ENCODE measurements at places on chromosomes 11 and 22. TPM values are rescaled to one million over a fixed set of nuclear protein-coding genes. Genes with fewer than 3 reads are reported as not detected.

Gene RPS6KA4
- total RNA-seq = 17.7 TPM

Gene ZBTB16
- 36.0 TPM for total RNA-seq

- DNase-seq = no peak
These were observed 714.7 kb downstream of the BRD1 start for GRCh38 chr22:49112661-49113626.

DNA sequence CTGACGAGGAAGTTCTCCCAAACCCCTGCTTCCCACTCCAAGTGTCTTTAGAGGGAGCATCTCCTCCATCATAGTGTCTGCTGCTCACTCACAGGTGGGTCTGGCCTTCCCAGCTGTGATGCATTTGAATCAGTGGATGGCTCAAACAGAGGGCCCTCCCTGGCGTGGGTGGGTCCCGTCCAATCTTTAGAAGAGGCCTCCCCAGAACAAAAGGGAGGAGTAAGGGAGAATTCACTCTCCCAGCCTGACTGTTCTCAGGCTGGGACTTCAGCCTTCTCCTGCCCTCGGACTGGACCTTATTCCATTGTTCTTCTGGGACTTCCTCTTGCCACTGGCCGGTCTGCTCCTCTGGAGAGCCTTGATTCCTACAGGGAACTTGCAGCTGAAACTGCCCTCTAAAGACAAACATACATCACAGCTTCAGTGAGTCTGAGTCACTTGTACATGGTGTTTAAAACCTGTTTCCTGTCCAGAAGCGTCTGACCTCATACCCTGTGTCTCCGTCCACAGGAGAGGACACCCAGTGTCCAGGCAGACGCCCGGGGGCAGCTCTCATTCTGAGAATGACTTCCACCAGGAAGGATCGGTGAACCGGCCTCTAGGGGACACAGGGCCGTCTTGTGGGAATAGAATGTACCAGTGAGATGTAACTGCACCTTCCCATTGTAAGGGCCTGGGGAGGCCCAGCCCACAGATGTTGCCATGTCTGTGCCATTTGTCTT lies 234.7 kb downstream of the BRD1 start:
- DNase-seq = no peak

DNA sequence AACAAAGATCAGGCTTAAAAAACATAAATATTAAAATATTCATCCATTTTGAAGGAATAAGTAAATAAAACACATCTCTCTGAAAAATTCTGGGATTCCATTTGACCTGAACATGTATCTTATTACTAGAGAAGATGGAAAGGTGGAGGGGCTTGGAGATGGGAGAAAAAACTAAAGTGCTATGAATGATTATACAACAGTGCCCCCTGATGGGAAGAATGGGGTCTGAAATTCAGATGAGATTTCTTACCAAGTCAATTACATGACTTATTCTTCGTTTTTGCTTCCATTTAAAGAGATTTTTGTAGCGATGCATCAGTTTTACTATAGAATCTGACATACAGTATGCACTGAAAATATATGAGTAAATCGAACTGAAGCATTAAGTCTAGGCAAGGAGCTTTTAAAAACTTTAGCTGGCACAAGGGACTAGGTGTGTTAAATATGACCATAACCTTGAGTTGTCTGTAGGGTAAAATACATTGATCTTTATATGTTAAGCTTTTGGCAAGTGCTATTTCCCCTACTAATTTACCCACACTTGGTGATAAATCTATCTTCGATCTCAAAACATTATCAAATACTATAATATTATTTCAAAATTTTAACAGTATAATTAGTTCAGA lies 718.8 kb downstream of the CNTN5 start:
- no peak for DNase-seq

GRCh38 chr22:30609260-30610185 lies 2.5 kb downstream of the TCN2 start:
- DNase-seq = peak; percentile 59

GRCh38 chr11:61575886-61576861 lies 4.7 kb downstream of the SYT7 start:
- DNase-seq = peak; percentile 54

GRCh38 chr11:74325649-74326645 lies 14.5 kb upstream of the P4HA3 start:
- DNase-seq = peak; percentile 86

GRCh38 chr11:123582992-123583504 lies 71.4 kb downstream of the SCN3B start:
- no peak for DNase-seq

- DNase-seq = peak; percentile 53
These were observed 19.8 kb upstream of the PRAME start for GRCh38 chr22:22578702-22579424.

DNA sequence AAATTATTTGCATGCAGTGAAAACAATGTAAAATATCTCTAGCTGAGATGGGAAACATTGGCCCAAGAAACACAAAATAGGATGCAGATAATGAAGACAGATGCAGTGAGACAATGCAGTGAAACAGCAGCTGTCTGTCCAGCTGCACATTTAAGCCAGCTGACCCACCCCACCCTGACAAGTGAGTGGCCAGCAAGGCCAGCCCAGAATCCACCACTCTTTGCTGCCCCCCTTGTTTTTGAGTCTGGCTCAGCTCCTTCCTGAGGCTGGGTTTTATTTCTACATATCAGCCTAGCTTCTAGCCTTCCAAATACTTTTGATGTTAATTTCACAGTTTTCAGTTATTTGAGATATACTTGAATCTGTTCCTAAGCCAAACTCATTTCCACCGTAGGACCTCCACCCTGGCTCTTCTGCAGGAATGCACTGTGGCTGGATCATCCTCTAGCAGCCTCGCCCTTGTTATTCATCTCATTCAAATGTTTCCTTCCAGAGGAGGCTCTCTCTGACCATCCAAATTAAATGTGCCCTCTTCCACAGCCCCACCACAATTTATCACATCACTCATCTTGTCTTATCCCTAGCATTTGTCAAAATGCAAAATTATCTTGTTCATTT lies 154.1 kb upstream of the POU2AF2 start:
- no peak for DNase-seq

- no peak for DNase-seq
These were observed 127.6 kb upstream of the PARVA start for GRCh38 chr11:12249590-12250260.

Data from heart right ventricle (tissue), 16 donors.